ENCODE measurements at places on chromosomes 6 and 20.

DNA sequence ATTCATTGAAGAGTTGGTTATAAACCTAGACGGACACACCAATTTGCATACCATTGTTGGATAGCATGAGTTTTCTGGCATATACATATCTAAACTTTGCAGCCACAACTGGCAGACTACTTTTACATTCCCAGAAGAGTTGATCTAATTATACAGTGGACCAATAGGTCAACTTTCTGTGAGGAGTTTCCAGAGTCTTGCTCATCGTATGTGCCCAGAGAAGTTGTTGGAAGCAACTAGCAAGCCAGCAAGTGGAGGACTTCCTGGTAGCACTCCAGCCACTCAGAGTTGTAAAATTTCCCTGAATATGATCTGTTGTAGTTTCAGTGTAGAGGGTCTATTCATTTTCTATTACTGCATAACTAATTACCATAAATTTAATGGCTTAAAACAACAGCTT, 47.1 kb upstream of the FAM184A start:
- no peak for DNase-seq

GRCh38 chr6:106910999-106911949, 63.3 kb downstream of the CD24 start:
- DNase-seq, result no peak

GRCh38 chr6:157912326-157912725, 69.3 kb upstream of the SYNJ2 start:
- DNase-seq, result peak; percentile 3

DNA sequence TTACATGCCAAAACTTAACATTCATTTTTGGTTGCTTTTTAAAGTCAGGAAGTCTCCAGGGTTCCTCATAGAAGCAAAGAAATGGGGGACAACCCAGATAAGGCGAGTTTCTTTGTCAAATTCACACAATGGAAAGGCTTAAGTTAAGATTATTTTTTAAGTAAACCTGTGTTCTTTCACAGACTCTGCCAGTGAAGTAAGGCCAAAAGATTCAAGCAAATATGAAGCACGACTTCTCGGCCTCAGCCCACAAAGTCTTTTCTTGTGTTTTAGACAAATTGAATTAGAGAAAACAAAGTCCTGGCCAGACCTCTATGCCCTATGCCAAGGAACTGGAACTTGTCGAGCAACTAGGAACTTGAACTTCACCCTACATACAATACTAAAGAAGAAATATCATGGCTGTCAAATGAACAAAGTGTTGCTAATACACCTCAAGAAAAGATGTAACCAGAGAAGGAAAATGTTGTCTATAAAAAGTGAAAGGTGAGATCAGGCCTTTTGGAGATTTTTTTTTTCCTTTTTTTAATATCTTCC, 540.0 kb upstream of the JARID2 start:
- DNase-seq, result no peak

DNA sequence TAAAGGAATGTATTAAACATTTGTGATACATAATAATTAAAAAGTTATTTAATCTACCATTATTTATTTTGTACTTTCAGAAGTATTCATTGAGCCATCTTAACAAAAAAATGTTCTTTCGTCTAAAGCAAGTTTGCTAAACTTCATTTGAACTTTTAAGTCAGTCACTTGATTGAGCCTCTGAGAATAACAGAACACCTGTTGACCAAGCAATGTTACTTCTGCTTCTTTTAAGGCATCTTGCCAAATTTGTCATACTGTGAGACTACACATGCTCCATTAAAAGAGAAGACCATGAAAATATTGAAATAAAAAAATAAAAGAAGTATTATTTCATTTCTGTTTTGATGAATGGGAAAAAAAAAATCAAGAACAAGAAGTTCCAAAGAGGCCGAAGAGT, 141.8 kb upstream of the BMP5 start:
- no peak for DNase-seq

- DNase-seq, result no peak
Measured at GRCh38 chr6:166119116-166119911, 48.3 kb downstream of the TBXT start.
